ENCODE measurements at places on chromosomes 1 and 21. TPM values are rescaled to one million over a fixed set of nuclear protein-coding genes. Genes with fewer than 3 reads are reported as not detected.

DNA sequence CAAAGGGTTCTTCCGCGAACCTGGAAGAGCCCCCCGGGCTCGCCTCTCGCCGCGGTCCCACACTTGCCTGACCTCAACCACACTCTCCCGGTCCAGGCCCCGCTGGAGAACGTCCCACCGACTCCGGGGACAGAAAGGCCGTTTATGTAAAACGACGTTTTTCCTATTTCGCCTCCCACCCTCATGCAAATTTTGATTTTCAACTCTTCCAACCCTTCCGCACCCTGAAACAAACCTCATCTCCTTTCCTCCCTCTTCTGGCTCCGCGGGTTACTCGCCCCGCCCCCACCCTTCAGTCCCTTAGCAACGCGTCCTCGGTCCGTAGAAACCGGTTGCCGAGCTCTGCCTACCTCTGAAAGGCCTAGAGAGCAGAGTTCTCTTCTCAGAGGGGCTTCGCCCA, at the start of gene C1orf141:
Gene C1orf141, minus strand, starts transcription at position 276 of the 400 bp plus-strand sequence. CDS start 7,730 bp downstream, outside the sequence.
- ATAC-seq, result peak; percentile 20

- no peak for ATAC-seq
Measured at GRCh38 chr1:119075614-119076013, 64.8 kb downstream of the WARS2 start.

DNA sequence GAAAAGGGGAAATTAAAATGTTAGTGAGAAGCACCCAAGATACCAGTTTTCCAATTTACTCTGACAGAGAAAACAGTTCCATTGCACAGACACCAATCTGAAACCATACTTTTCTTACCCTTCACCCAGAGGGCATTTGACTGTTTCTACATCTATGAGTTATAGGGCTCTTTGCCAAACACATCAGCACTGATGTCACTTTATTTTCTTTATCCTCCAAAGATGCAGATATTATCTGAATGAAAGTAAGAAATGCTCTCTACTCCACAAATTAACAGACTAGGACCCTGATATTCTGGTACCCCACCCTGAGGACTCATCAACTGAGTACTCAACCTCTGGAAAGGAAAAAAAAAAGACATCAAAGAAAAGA, 24.2 kb upstream of the PEX19 start:
- ATAC-seq, result no peak

LCE1C gene
- total RNA-seq, result 0.76 TPM

DNA sequence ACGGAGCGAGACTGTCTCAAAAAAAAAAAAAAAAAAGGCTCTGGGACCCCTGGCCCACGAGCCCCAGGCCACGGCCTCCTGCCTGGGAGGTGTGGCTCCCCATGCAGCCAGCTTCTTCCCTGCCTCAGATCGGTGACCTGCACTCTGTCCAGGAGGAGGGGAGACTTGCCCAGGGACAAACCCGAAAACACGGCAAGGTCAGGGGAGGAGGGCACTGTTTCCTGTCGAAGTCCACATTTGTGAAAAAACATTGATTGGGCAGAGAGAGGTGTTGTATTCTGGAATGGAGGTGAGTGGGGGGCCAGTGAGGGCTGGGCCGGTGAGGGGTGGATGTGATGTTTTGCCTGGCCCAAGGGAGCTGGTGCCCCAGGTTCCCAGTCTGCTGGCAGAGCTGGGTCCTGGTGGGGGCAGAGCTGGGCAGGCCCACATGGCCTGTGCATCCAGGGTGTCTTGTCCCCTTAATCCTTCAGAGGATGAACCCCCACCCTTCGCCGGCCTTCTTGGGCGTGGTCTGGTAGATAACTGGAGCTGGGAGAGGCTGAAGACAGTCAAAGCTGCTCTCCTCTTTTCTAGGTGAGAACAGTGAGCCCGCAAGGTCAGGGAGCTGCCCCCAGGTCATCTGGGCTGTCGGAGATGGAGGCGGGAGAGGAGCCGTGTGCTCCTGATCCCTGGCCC, 12.4 kb upstream of the FAAP20 start:
- no peak for ATAC-seq

FLG2 gene
- 0.09 TPM for total RNA-seq

- no peak for ATAC-seq
Measured at GRCh38 chr21:40569357-40569756, 277.6 kb downstream of the DSCAM start.

DNASE2B gene
- not detected for total RNA-seq

FALEC gene
- 4.1 TPM for total RNA-seq

CHAF1B gene
- 1.8 TPM for total RNA-seq

- ATAC-seq, result no peak
Measured at GRCh38 chr1:227884370-227885134, 63.2 kb downstream of the WNT9A start.

DNA sequence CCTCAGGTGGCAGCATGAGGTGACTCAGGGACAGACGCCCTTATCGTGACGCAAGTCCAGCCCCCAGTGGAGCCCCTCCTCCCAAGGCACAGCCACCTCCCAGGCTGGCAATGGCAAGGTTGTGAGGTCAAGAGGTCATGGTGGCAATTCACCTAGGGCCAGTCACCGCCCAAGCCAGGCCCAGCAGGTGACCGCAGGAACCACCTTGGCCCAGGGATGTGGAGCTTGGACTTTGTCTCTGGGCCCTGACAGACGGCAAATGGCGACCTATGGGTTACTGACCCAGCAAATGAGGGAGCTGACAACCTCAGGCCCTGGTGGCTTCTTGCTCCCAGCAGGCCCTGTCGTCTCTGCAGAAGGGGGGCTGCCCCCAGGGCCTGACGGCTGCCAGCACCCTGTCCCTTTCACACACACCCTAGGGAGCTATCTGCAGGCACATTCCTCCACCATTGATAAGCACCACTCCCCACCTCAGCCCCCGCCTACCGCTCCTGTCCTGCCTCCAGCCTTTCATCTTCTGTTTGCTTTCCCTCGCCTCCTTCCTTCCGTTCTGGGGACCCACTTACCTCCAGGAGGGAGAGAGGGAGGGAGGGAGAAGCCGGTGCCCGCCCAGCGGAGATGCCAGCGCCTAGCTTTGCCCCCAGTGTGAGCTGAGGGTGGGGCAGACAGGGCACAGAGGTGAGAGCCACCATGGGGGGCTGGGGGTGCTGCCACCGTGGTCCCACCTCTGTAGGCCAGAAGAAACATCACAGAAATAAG, 12.1 kb downstream of the EPHA2 start:
- ATAC-seq, result no peak
